ENCODE measurements at places on chromosomes 6 and 20.
A peak's percentile ranks its signal among the peaks of the same experiment; 100 is the strongest.

- no peak for DNase-seq
These were observed 39.4 kb upstream of the RFPL4B start for GRCh38 chr6:112307707-112308106.

DNA sequence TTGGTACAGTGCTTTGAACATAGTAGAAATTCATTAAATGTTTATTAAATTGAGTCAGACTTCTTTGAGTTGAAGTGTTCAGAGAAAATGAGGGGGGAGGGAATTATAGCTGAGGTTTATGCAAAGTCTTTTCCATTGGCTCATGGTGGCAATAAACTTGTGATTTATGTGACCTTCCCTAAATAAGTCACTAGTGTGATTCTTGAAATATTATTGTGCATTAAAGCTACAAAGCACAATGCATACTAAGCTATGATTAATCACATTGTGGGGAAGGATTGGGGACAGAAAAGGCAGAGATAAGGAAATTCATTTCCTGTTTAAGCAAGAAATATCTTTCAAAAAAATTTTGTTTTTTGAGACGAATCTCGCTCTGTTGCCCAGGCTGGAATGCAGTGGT, 877.5 kb downstream of the TFAP2A start:
- DNase-seq = peak; percentile 13

DNA sequence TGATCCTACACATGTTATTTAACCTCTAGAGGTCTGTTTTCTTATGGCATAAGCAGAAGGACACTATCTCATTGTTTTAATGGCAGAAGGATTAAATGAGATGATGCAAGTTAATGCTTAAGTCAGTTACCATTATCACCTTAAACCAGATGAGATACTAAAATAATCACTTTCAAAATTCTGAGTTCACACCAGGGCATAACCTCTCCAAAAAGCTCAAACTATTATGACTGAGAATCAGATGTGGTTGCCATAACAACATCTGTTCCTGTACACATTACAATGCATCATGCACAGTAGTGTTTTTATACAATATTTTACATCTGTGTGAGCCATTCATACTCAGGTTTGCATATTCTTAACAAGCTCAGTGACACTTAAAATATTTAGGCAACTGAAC, 10.2 kb downstream of the ADNP start:
- no peak for DNase-seq

- no peak for DNase-seq
These were observed 225.3 kb upstream of the SULF2 start for GRCh38 chr20:48010623-48011022.

GRCh38 chr20:56463428-56463827, 5.0 kb upstream of the RTF2 start:
- DNase-seq = no peak

GRCh38 chr6:104987218-104987617, 30.3 kb downstream of the LIN28B start:
- no peak for DNase-seq

DNA sequence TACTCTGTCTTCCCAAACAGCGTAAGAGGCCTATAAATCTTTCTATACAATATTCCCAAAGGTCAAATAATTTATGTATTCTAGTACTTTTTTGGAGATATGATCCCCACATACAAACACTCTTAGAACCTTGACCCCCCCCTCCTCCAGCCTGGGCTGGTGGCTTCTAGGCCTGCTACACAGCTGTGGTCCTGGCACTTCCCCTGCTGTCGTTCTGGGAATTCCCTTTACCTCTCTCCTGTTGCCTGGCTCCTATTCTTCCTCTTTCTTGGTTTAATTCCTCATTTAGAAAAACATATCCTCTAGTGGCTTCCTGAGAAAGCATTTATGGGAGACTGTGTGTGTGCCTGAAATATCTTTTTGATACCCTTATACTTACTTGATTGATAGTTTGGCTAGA, 4.1 kb upstream of the TXLNB start:
- no peak for DNase-seq

DNA sequence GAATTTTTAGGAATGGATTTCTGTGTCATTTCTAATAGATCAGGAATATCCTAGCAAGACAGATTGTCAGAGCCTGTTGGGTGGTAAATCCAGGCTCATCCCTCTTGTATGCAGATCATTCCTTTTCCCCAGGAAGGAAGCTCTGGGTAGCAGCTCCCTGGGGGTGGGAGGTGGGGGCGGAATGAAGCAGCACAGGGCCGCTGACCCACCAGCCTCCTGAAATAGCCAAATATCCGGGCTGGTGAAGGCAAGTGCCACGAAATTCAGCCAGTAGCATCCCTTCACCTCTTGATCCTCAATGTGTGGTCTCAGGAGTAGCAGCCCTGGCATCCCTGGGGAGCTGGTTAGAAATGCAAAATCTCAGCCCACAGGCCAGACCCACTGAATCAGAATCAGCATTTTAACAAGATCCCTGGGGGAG, 256.9 kb downstream of the LRFN2 start:
- DNase-seq = no peak

- DNase-seq = no peak
These were observed 138.6 kb downstream of the BCKDHB start for GRCh38 chr6:80245043-80245442.

GRCh38 chr6:47787620-47788497, 6.0 kb downstream of the OPN5 start:
- peak; percentile 70 for DNase-seq

- no peak for DNase-seq
These were observed 473.0 kb downstream of the CD83 start for GRCh38 chr6:14590586-14590985.

DNA sequence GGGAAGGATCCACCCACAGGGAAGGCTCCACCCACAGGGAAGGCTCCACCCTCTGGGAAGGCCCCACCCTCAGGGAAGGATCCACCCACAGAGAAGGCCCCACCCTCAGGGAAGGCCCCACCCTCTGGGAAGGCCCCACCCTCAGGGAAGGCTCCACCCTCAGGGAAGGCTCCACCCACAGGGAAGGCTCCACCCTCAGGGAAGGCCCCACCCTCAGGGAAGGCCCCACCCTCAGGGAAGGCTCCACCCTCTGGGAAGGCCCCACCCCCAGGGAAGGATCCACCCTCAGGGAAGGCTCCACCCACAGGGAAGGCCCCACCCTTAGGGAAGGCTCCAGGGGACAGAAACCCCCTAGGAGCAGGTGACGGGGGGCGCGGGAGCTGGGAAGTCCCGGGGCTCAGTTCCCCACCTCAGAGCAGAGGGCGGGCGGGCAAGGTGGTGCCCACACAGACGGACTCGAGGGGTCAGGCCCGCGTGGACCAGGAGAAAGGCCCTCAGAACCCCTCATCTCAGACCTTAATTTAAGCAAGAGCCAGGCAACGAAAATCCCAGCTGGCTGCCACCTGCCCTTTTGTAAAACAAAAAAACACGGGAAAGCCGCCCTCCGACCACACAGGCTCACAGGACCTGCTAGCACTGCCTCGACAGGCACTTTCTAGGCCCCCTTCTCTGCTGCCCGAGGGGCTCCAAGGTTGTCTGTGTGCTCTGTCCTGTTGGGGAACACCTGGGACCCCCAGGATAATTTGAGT, 39.7 kb downstream of the KCNQ2 start:
- no peak for DNase-seq

DNA sequence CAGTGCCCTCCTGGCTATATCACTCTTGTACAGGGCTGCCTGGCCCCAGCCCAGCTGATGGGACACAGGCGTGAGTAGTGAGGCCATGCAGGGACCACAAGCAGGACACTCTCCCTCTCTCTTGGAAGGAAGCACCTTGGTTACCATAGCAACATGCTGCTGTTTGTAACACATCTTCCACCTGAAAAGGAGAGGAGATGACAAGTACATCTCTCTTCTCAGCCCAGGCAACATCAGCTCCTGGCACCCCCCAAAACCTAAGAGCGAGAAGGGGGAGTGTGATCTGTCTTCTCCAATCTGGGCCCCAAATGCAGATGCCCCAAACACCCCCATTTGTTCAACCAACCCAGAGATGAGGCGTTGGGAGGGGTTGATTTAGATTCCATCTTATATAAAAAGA, 49.9 kb downstream of the KCNB1 start:
- DNase-seq = no peak

DNA sequence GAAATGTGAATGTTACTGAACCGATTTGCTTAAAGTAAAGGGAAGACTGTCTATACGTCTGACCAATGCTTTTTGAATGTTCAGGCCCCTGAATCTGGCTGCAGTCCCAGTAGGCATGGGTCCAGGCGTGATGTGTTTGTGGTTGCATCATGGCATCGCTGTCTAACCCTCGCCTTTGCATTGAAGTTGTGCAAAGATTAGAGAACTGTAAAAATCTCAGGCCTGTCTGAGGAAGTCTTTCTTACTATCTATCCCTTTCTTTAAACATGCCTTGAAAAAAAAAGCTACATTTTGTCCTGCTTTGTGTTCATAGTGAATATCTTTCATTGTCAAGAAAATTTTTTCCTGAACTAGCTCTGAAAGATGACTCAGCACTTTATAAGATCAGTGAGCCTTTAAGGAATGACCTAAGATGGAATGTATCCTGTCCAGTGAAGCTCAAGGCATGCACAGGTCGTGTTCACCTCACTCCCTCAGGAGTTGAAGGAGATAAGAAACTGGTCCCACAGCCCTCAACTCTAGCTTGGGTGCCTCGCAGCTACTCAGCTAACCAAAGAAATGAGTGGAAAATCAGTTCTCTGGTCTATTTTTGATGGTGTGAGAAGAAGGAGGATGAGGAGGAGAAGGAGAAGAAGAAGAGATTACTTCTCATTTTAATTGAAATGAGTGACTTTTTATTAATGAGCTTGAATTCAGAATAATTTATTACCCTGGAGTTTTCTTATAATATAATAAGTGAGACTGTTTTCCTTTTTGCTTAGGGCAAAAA, 48.6 kb downstream of the TPD52L1 start:
- DNase-seq = peak; percentile 63

GRCh38 chr6:125598422-125598821, 151.0 kb upstream of the HEY2 start:
- DNase-seq = peak; percentile 85

DNA sequence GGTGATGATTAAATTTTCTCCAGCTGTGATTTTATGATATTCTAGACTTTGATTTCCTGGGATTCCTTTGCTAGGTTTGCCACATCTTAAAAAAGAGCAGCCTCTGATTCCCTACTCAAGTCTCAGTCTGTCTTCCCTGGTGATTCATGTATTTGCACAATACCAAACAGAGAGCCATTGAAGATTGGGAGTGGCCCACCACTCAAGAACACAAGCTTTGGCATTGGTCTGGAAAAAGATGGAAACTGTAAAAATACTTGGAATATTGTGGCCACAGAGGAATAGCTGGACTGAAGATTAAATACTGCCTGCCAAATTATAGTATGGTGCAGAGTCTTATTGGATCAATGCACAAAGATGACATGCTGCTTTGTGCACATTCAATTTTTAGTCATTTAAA, 32.9 kb downstream of the PTCHD4 start:
- DNase-seq = no peak

DNA sequence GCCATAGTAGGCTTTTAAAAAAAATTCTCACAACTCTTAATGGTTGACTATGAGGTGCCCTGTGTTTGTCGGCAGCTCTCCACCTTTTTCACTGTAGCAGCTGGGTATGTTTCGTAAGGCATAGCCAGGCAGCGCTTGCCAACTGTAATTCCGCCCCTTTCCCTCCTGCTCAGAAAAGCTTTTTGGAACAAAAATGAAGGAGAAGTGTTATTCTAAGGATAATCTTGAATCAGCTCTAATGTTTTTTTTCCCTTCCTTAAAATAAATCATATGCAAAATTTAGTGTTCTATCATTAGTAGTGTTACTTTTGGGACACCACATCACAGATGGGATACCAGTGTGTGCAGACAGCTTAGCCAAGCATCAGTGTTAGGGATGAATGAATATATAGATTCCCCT, 21.2 kb downstream of the RIOK1 start:
- no peak for DNase-seq

DNA sequence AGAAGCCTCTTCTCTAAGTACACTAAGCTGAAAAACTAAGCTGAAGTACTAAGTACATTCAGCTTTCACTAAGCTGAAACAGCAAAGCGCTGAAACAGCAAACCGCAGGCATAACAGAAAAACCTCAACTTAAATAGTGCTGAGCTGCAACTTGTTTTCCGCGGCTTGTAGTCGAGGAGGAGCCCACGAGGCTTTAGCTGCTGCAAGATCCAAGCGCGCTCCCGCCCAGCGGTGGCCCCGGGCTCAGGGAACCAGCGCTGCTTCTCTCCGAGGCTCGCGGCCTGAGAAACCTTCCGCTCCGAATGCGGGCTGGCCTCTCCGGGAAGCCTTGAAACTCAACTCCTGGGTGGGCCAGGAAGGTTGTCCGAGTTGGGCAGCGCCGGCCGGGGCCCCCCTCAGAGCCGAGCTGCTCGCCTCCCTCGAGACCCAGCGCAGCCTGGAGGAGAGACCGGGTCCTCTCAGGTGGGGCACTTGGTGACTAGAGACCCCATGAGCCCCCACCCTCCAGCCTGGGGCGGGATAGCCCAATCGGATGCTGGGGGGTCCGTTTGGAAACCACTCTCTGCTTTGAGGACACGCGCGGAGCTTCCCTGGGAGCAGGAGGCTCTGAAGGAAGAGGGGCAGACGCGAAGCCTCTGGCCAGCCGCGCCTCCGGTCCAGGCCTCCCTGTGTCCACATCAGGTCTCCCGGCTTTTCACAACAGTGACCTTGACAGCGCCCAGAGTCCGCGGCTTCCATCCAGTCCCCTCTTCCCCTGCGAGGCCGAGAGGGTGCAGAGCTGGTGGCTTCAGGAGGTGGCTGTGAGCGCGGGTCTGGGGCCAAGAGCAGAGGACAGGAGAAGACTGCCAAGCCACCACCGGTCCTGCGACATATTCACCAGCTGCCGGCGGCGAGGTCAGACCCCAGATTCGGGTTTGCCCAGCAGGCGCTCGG, 38.1 kb upstream of the HLA-E start:
- peak; percentile 46 for DNase-seq

- no peak for DNase-seq
These were observed 196.2 kb upstream of the SYNDIG1 start for GRCh38 chr20:24273251-24273650.

- no peak for DNase-seq
These were observed 315.1 kb downstream of the SMOC2 start for GRCh38 chr6:168756009-168756634.

DNA sequence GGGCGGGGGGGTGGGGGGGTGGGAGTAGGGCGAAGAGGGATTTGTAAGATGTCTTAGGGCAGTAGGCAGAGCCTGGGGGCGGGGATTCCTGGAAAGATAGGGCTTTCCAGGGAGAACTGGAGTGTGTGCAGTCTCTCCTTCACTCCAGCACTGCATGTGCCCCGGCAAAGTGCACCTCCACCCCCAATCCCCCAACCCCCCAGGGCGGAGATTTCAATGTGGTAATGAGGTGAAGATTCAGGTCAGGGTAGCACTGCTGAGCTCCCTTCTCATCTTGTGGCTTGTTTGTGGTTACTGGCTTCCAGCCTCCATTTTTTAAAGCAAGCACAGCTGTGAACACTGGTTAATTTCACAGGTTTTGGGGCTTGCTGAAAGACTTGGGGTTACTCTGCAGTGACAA, 5.9 kb downstream of the TMEM239 start:
- DNase-seq = peak; percentile 36

GRCh38 chr6:126335210-126335609, 4.7 kb upstream of the CENPW start:
- no peak for DNase-seq
